ENCODE measurements at places on chromosomes 6 and 20. TPM values are rescaled to one million over a fixed set of nuclear protein-coding genes. Genes with fewer than 3 reads are reported as not detected.

- DNase-seq, result no peak
These were observed 22.8 kb upstream of the CRIP3 start for GRCh38 chr6:43331470-43331869.

- no peak for DNase-seq
These were observed 414.5 kb upstream of the HSF2 start for GRCh38 chr6:121984956-121985355.

- DNase-seq, result no peak
These were observed 172.3 kb downstream of the ERMARD start for GRCh38 chr6:169923468-169924464.

The SDCBP2 gene
- total RNA-seq, result 3.7 TPM

- DNase-seq, result no peak
These were observed 133.2 kb downstream of the MRPL14 start for GRCh38 chr6:43993881-43994523.

DNA sequence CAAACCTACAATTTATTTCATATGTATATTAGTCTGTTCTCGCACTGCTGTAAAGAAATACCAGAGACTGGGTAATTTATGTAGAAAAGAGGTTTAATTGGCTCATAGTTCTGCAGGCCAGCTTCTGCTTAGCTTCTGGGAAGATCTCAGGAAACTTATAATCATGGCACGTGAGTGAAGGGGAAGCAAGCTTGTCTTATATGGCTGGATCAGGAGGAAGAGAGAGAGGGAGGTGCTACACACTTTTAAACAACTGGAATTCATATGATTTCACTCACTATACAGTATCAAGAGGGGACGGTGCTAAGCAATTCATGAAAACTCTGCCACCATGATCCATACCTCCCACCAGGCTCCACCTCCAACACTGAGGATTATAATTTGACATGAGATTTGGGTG lies 29.9 kb downstream of the PHACTR2 start:
- no peak for DNase-seq

- peak; percentile 48 for DNase-seq
These were observed 111.4 kb upstream of the CLDN20 start for GRCh38 chr6:155152211-155153076.

DNA sequence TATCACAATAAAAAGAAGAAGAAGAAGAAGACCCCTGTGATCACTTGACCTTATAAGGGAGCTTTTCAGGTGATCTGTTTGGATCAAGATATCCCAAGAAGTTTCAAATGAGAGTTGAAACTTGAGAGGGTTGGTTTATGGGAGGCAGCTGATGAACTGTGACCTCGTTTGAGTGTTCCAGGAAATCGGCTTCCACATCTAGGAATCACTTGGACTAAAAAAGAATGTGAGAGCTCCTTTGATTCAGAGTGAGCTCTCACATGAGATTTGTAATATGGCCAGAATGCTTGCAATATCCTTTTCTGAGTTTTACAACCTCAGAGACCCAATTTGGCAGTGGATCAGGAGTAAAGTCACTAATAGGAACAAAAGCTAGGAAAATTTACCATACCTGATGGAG lies 228.1 kb downstream of the ATXN1 start:
- no peak for DNase-seq

DNA sequence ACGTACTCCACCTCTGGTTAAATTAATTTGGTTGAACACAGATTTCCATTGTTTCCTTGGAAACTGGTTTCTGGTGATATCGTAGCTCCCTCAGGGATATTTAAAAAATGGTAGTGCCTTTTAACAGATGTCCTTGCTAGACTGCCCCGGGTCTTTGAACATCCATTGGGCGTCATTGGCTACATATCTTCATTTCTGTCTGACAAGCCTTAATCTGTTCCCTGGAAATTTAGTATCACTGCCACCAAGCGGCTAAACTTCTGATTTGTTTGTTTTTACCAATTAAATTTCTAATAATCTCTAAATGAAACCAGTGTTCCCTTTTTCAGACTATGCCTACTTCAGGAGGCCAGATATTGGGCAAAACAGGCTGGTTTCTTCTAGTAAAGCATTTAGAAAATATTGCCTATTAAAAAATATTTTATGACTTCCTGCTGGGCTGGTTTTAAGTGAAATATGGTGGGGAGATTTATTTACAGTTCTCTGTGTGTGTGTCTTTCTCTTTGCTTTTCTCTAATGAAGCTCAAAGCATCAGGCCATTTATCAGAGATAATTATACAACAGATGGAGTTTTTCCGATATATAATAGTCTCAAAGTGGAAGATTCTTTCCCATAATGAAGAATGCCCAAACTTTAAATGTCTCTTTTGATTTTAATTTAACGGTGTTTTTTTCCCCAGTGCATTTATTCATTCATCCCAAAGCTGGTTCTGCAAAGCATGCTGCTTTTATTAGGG lies 249.5 kb downstream of the ZFAND3 start:
- DNase-seq, result no peak

GRCh38 chr6:111119571-111120329 lies 32.4 kb downstream of the SLC16A10 start:
- DNase-seq, result no peak

The CST4 gene
- total RNA-seq, result not detected

DNA sequence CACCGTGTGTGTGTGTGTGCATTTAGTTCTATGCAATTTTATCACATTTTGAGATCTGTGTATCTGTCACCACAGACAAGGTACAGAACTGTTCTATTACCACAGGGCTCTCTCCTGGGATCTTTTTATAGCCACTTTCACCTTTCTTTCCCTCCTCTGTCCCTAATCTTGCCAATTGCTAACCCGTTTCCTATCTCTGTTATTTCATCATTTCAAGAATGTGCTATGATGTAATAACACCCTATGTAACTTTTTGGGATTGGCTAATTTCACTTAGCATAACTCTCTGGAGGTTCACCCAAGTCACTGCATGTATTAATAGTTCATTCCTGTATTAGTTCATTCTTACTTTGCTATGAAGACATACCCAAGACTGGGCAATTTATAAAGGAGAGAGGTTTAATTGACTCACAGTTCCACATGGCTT lies 657.7 kb downstream of the QKI start:
- no peak for DNase-seq

The RNF39 gene
- total RNA-seq, result not detected

The CRIP3 gene
- total RNA-seq, result not detected

DNA sequence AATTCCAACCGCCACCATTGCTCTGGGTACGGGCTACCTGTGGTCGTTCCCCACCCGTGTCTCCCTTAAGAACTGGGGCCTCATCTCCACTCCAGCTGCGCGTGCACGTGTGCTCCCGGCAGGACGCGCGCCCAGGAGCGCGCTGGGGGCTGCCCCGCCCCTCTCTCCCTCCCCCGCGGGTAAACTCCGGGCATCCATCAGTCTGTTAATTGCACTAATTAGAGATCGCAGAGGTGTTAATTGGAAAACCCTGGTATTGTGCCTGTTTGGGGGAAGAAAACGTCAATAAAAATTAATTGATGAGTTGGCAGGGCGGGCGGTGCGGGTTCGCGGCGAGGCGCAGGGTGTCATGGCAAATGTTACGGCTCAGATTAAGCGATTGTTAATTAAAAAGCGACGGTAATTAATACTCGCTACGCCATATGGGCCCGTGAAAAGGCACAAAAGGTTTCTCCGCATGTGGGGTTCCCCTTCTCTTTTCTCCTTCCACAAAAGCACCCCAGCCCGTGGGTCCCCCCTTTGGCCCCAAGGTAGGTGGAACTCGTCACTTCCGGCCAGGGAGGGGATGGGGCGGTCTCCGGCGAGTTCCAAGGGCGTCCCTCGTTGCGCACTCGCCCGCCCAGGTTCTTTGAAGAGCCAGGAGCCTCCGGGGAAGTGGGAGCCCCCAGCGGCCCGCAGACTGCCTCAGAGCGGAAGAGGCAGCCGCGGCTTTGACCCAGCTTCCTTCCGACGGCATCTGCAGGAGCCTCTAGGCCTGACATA lies 14.4 kb downstream of the FOXP4 start:
- no peak for DNase-seq

The FOXC1 gene
- 7.0 TPM for total RNA-seq

- peak; percentile 28 for DNase-seq
These were observed 10.5 kb downstream of the DNAH8 start for GRCh38 chr6:38725414-38726183.

DNA sequence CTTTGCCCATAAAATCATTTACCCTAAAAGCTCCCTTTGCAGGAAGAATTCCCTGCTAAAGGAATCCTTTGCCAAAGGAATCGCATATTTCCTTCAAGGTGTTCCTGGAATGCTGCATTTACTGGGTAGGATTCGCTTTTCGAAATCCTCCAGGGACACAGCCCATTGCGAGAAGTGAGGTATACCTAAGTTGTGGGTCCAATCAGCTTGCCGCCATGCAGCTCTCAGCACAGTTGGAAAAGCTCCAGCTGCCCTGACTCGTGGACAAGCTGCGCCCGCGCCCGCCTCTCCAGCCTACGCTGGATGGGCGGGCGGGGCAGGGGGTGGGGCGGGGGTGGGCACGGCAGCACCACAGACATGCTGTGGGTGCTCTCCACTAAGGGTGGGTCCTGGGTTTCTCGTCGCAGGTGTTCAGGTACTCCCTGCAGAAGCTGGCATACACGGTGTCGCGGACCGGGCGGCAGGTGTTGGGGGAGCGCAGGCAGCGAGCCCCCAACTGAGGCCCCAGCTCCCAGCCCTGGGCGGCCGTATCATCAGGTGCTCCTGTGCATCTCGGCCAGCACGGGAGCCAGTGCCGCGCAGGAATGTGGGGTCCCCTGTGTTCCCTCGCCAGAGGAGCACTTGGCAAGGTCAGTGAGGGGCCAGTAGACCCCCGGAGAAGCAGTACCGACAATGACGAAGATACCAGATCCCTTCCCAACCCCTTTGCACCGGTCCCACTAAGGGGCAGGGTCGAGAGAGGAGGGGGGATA lies 1.4 kb downstream of the NNAT start:
- DNase-seq, result no peak

The TREML2 gene
- total RNA-seq, result not detected

- DNase-seq, result peak; percentile 100
These were observed at the start of gene NUP153 for GRCh38 chr6:17706580-17707370. Gene NUP153, minus strand, starts transcription at chr6:17706925. Its CDS starts 538 bp downstream, at chr6:17706387.

The KCNK5 gene
- 5.2 TPM for total RNA-seq

DNA sequence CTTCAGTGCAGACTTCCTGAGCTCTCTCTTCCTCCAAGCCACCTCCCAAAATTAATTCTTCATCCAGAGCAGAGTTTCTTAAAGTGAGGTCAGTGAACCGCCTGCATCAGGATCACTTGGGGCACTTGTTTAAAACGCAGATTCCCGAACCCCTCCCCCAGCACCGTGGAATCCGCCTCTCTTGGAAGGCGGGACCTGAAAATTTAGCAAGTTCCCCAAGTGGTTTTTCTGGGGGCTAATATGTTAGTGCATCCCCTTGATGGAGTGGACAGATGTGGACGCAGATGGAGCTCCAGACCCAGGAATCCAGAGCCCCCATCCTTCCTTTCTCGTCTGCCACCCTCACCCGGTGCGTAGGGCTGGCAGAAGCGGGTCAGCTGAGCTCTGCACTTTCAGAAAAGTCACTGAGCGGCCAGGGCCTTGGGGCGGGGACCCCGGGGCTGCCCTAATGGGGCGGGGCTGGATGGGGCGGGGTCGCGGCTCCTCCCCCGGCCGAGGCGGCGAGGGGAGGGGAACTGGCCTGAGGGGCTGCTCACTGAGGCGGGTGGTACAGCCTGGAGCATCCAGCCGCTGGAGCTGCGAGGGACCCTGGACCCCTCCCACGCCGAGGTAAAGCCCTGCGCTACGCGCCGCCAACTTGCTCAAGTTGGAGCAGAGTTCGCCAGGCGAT lies at the start of the genes DEFB124 and REM1:
Gene DEFB124 (minus strand): TSS at position 370 of the 670 bp plus-strand sequence. CDS start 2,114 bp downstream, outside the sequence.
Gene REM1 (plus strand): TSS at position 531 of the 670 bp plus-strand sequence. CDS start 1,158 bp downstream, outside the sequence.
- no peak for DNase-seq

The TMEM242 gene
- total RNA-seq, result 10.5 TPM

GRCh38 chr20:50481741-50482140 lies 28.4 kb upstream of the PTPN1 start:
- DNase-seq, result no peak

The FERMT1 gene
- 5.7 TPM for total RNA-seq

The DLK2 gene
- total RNA-seq, result 1.4 TPM

The MEP1A gene
- not detected for total RNA-seq

GRCh38 chr6:88177961-88178464 lies 11.9 kb upstream of the CNR1 start:
- DNase-seq, result peak; percentile 33

DNA sequence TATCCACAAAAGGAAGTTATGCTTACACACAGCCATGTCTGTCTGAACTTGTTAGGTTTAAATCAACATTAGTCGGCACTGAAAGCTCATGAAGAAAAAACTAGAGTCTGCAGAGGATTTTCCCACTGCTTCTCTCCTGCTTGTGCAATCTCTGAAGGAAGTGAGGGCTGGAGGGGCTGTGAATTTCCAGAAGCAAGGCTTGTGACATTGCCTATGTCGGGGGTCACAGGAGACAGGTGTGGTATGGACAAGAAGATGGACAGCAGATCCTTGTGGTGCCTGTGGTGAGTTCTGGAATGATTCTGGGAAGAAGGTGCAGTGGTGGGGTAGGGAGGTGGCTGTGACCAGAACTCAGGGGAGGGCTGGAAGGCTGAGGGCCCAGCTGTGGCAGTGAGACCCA lies 84.3 kb upstream of the TRAF3IP2 start:
- DNase-seq, result no peak

DNA sequence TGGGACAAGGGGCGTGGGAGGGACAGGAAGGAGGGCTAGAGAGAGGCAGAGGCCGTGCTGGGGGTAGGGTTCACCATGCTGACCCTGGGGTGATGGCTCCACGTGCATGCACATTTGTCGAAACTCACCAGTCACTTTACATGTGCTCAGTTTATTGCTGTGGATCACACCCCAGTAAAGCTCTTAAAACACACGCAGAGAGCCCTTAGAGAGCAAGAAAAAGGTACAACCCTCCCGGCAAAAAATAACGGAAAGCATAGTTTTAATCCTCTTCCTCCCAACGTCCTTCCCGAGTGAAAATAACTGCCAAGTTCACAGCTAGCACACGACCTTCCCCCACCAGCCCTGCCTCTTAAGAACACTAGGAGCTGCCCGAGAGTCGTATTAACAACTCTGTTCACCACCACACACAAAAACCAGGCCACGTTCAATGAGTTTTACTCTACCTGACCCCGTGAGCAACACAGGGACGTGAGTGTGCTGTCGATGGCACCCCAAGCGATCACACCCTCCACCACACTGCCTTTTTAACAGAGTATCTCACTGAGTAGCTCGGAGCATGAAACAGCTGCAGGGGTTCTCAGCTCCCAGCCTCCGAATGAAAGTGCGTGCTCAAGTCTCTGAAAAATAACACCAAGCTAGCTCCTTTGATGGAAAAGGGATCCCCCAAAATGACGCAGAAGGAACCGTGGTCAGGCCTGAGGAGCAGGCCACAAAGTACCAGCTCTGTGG lies 39.7 kb downstream of the TAF4 start:
- DNase-seq, result no peak
